AG09319 (cell line): ENCODE measurements at places on chromosomes 7 and 10.
A peak's percentile ranks its signal among the peaks of the same experiment; 100 is the strongest.

DNA sequence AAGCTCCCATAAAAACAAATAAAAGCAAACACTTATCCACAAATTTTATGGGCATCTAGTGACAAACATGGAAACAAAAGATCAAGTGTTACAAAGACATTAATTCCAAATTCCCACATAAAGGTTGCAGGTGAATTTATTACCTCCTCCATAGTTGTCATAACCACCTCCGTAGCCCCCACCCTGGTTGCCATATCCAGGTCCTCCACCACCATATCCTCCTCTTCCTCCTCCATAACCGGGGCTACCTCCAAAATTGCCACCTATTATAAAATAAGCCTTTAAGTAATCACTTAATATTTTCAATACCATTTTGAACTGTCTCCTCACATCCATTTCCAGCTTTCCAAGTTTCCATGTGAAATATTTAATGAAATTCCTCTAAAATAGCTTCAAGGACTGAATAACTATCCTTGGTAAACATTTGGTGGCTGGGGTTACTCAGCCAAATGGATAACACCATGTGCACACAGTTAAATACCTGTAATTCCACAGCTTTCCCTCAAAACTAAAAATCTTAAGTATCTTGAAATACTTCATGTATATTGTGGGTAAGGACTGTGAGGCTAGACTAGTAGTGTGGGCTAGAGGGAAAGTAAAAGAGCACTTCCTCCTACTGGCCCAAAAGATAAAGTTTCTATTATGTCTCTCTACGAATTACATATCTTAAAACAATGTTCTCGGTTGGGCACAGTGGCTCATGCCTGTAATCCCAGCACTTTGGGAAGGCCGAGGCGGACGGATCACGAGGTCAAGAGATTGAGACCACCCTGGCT, 6.9 kb downstream of the HNRNPA2B1 start:
- DNase-seq: no peak

DNA sequence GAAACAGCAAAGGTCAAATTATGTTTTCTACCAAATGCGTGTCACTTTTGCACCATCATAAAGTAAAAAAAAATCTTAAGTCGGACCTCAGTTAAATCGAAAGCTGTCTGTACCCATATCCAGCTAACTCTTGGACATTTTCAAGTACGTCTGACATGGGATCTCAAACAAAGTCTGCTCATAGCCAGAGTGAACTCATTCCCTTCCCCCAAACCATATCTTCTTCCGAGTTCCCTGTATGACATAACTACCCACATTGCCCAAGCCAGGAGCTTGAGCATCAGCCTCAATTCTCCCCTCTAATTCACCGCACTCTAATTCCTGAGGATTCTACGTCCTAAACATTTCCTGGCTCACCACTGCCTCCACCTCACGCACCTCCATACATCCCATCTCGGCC, 44.8 kb upstream of the TARP start:
- DNase-seq: no peak

- DNase-seq: no peak
Observed at GRCh38 chr10:12195281-12195602, 449 bp downstream of the NUDT5 start.

DNA sequence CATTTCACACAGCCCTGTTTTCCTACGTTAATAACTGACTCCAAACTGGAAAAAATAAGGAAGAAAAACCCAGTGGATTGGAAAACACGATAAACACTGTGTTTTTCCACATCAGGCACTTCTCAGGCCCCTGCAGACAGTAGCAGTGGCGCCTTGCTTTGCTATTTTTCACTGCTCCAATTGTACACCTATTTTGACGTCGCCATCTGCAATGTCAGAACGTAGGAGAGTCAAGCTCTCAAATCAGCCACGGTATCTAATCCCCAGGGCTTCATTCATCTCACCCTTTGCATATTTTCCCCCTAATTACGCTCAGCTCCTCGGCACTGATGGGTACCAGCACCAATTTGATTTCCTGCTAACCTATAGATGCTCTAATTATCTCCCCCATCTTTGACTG, 338.1 kb upstream of the GALNT17 start:
- no peak for DNase-seq

DNA sequence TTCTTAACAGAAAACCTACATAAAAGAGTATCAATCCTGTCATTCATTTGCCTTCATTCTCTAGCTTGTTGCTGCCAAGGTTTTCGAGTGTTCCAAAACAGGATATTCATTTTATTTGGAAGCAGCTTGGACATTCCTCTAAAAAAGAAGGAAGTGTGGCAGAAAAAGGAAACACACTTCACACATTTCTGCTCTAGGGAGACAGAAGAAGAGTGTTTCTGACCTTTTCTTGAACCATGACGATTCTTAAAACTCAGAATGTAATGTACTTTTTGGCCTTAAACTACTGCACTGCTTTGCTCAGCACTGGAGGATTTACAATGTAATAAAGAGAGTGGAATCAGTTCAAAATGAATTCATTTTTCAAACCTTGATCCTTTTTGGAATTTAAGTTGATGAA, 81.3 kb downstream of the SEMA3A start:
- DNase-seq: no peak

DNA sequence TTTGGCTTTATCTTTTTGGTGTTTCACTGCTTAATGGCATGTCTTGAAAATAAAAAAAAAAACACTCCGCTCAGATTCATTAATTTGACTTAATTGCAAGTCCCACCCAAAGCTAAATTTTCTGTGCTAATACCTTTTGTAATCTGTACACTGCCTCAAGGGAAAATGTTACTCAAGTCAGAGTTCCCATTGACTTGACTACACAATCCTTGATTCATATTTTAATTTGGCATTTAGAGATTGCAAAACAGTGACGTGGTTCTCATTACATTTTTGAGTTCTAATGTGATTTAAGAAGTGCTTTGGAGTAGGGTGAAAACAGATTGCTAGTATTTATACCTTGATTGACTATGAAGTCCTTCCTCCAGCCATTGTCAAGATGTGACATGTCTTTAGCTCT, 21.3 kb upstream of the LIPM start:
- no peak for DNase-seq

DNA sequence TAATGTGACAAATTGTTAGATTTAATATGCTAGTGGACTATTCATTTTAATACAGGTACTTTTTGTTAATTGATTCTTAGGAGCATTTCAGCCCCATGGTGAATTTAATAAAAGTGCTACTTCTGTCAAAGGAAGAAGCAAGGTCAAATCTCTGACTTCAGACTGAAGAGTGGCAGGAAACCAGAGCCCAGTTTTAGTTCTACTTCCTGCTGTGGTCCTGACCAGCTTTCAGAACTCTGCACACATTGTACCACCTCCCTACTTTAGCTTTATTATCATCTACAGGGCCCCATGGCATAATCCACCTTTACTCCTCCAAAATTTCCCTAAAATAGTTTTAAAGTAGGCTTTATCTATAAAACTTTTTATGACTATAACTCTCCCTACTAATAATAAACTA, 33.7 kb downstream of the CTTNBP2 start:
- no peak for DNase-seq

- no peak for DNase-seq
Observed at GRCh38 chr7:66173856-66174255, 31.3 kb upstream of the TPST1 start.

DNA sequence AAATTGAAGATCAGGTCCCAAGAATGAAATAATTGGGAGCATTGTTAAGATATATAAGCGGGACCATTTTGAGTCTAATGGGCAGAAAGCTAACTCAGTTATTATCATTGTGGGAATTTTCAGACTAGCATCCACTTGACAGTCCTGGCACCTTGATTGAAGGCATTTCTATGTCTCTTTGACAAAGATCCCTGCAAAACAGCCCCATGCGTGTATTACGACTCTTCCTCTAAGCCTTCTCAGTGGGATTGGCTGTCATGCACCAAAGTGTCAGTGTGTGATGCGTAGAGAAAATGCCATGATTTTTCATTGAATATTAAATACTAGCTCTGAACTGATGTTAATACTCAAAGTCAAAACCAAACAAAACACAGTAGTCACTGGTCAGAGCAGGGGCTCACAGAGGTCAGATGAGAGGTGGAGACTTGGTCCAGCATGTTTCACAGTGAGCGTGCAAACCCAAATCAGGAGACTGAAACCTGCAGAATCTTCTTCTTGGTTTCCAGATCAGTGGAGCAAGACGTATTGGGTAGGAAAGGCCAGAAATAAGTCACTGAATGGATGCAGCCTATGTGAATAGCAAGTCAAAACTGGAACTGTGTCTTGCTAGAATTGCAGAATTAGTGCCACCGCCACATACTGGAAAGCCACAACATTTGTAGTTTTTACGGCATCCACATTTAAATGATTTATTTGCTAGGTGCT, 303.6 kb upstream of the AKR1E2 start:
- no peak for DNase-seq

GRCh38 chr10:43781480-43782361, 133.0 kb upstream of the ZNF32 start:
- DNase-seq: no peak

- no peak for DNase-seq
Observed at GRCh38 chr7:91263384-91264045, 718 bp upstream of the FZD1 start.

DNA sequence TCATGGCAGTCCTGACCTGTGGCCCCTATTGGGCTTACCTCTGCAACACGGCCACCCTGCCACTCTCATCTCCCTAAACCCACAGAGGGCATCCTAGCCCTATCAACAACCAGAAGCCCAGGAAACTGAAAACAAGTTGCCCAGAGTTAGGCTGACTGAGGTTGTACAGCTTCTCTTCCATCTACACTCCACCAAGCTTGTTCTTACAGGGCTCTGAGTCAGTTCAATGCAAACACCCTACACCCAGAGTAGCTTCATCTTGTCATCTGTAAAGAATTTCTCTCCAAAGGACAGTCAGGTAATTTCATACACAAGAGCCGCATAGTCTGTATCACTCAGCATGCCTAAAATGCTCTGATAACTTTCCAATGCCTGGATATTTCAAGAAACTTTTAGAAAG, 175.4 kb downstream of the ARID5B start:
- DNase-seq: no peak

DNA sequence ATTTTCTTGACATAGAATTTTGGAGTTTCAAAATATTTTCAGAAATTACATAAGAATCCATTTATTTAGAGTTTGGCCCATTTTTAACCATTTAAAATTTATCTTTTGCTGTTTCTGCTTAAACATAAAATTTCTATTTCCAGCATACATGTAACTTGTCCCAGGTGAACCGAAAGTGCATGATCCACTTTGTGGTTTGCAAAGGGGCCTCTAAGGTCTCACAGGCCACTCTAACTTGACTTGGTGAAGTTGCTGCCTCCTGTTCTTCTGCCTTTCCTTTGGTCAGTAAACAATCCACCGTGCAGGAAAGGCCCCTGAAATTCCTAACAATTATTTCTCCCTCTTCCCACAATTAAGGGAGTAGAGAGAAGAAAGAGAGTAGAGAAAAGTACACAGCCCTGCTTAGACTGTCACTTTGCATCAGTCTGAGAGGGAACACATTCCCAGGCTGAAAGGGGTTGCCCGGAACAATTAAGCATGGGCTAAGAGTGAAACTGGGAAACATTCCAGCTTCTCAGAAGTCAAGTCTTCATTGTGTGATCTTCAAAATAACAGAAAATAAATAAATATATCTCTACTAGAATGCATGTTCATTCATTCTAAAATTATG, 79.5 kb upstream of the SEMA3A start:
- DNase-seq: no peak

GRCh38 chr7:116963234-116963633, 9.9 kb downstream of the ST7 start:
- DNase-seq: no peak

GRCh38 chr10:119297207-119297968, 90.0 kb downstream of the GRK5 start:
- no peak for DNase-seq

DNA sequence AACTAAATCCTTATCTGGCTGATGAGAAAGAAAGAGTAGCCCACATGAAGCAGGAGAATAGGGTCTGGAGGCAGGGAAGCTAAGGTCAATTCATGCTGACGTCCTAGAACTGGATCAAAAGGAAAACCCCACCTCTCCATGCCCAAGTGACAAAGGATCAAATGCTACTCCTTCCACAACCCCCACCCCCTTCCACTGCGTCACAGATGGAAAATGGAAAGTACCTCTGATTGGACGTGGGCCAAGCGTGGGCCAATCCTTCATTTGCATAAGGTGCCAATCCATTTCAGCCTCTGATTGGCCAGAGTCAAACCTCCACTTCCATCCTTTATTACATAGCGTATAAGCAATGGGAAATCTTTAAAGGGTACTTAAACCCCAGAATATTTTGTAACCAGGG, 431.3 kb upstream of the ETV1 start:
- no peak for DNase-seq

DNA sequence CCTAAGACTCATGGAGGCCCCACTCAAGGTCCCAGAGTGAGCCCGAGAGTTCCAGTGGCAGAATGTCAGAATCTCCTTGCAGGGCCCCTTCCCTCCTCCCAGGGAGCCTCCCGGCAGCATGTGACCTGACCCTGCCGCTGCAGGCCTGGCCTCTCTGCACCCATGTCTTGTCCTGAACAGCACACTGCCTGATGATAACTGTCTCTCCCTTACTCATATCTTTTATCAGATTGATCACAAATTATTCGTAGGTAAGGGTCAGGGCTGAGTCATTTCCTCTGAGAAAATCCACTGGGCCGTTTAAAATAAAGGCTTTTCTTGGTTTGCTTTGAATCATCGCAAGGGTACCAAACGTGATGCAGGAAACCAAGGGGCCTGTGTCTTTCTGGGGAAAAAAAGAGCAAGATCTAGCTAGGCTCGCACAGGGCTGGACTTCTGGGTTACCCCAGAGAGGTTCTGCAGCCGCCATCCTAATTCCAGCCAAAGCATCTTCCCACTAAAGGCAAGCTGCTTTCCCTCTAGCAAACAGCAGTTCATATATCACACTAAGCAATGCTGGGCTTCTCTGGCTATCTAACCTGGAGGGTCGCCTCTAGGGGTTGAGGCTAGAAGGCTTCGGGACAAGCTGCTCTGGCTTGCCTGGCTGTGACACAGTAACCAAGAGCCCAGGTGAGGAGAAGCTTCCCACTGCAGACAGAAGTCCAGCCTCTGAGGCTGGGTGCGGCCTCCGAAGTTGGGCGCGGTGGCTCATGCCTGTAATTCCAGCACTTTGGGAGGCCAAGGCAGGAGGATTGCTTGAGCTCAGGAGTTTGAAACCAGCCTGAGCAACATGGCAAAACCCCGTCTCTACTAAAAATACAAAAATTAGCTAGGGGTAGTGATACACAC, 104.9 kb downstream of the SPDYE5 start:
- DNase-seq: no peak

- DNase-seq: peak; percentile 0
Observed at GRCh38 chr7:32536585-32536984, 41.3 kb downstream of the AVL9 start.

GRCh38 chr10:11194859-11195586, 177.4 kb downstream of the CELF2 start:
- no peak for DNase-seq
